ENCODE measurements at places on chromosomes 12 and 14.

DNA sequence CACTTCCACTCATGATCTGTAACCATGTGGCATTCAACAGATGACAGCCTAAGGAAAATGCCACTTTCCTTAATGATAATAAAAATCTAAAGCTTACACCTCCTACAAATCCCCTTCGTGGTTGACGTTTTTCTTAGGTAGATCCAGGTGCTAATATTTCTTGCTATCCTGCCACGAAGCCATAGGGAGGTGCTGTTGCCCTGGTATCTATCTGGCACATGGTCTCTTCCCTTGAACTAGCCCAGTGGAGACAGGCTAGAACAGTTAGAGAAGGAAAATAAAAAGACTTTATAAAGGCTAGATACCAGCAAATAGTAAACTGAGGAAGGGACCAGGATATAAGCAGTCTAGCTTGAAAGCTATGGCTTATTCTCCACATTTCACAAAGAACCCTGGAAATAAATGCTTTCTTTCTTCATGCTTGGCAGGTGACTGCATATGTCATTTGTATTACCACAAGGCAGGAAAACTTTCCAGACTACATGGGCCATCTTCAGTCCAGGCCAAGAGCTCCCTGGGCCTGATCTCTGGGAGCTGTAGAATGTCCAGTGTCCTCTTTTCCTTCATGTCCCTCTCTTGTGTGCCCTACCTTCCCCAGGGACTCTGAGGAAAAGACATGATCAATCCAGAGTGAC is 15.3 kb downstream of the SPIC start:
- no peak for DNase-seq

DNA sequence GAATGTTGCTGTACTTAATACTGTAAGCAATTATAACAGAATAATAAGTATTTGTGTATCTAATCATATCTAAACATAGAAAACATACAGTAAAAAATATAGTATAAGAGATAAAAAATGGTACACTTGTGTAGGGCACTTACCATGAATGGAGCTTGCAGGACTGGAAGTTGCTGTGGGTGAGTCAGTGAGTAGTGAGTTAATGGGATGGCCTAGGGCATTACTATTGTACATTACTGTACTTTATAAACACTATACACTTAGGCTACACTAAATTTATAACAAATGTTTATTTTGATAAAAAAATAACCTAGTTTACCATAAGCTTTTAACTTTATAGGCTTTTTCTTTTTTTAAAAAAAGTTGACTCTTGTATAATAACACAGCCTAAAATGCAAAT is 1071.2 kb upstream of the SEL1L start:
- DNase-seq: no peak

- no peak for DNase-seq
Observed at GRCh38 chr12:124694250-124694649, 126.8 kb upstream of the NCOR2 start.

- DNase-seq: no peak
Observed at GRCh38 chr12:31235868-31236395, 90.0 kb downstream of the SINHCAF start.

DNA sequence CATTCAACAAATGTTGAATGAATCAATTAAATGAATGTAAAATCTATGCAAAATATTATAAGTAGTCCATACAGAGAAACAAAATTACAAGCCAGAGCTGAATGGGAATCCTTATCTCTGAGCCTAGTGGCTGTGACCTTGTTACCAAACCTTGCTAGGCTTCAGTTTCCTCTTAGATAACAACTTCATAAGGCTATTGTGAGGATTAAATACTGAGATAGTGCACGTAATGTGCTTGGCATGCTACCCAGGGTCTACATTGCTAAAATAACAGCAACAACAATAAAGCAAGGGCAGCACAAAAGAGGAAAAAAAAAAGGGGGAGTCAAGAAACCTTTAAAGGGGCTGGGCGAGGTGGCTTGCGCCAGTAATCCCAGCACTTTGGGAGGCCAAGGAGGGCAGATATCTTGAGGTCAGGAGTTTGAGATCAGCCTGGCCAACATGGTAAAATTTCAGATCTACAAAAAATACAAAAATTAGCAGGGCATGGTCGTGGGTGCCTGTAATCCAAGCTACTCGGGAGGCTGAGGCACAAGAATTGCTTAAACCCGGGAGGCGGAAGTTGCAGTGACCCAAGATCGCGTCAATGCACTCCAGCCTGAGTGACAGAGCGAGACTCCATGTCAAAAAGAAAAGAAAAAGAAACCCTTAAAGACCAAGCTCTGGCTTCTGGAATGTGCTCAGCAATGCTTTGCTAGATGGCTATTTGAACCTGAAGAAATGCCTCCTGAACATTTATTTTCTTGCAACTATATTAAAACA is 14.1 kb downstream of the STAB2 start:
- no peak for DNase-seq

DNA sequence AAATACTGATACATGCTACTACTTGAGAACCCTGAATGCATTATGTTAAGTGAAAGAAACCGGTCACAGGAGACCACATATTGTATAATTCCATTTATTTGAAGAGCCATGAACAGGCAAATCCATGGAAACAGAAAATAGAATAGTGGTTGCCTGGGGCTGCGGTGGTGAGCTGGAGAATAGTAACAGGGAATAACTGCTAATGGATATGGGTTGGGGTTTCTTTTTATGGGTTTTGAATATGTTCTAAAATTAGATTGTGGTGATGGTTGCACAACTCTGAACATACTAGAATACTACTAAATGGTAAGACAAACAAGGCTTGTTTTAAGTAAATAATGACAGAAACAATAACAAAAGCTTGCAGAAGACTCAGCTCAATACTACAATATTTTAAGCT is 293.0 kb downstream of the BTG1 start:
- DNase-seq: no peak

All from fibroblast of skin of left quadriceps (primary cell).